ENCODE measurements at places on chromosomes 3 and 15.

DNA sequence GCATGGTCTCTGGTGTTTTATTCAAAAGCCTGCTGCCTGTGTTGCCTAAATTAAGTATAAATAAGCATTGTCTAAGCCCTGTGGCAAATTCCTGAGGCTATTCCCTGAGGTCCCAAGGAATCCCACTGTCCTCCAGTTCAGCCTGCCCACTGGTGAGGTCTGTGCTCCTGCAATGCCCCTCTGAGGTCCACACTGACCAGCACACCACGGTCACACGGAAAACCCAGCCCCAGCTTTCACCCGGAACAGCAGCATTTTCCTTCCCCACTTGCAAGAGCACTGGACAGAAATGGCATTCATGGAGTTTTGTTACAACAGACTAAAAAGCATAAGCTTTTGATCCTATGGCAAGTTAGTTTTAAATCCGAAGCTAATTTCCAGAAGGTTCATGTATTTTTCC lies 234.0 kb downstream of the KLF13 start:
- peak; percentile 5 for DNase-seq

DNA sequence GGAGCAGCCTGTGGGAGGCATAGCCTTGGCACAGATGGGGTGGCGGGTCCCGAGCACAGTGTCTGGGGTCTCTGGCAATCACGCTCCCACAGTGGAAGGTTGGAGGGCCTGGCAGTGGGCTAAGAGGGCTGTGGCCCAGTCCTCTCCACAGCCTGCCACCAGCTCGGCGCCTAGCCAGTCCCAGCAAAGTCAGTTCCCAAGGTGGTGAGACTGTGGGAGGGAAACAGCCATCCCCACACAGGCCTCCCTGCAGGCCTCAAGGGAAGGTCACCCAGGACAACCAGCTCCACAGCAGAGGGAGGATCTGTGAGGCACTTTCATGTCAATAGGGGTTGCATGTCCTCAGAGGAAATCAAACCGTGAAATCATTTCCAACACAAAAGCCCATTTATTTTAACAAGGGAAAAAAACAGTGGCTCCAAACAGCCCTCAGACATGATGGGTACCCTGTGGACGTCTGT lies 27.6 kb upstream of the LIMD1 start:
- DNase-seq, result no peak

GRCh38 chr15:66917904-66918448 lies 147.4 kb upstream of the SMAD3 start:
- DNase-seq, result no peak

DNA sequence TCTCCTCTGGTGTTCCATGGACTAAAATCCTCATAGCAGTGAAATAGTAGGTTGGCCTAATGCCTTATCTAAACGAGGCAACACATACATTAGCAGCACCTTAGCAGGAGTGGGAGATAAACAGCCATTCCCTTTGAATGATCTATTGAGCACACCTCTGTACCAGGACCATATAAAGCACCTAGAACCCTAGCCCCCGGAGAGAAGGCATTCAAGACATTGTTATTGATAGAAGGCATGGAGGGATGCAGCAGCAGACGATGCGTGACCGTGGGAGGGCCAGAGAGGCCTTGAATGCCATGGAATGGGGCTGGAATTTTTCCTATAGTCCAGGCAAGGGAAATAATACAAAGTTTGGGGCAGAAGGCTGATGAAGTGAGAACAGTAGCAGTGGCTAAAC lies 6.6 kb upstream of the SEMA5B start:
- no peak for DNase-seq

- no peak for DNase-seq
Observed at GRCh38 chr15:70545526-70545925, 217.8 kb downstream of the UACA start.

DNA sequence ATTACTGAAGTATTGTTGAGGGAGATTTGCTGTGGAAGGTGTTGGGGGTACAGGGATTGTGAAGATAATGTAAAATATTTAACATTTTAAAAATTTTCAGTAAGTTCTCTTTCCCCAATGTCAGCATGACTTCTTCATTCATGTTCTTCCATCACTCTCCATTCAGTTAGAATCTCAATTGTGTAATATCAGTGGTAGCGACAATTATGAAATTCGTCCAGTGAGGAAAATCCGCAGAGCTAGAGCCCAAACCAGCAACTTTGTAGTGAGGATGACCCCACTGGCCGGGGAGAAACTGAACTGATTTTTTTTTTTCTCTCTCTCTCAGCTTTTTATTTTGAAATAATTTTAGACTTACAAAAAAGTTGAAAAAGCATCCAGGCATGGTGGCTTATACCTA lies 171.7 kb downstream of the PGPEP1L start:
- DNase-seq, result no peak
